ENCODE measurements at places on chromosomes 3 and 15. TPM values are rescaled to one million over a fixed set of nuclear protein-coding genes. Genes with fewer than 3 reads are reported as not detected.

- no peaks in the 10 kb centered on the region for H3K27me3 ChIP-seq
- H3K4me3 ChIP-seq = no peak overlapping the region
- DNase-seq = no peak
- H3K4me1 ChIP-seq = no peaks in the 10 kb centered on the region
- H3K36me3 ChIP-seq = no peaks in the 10 kb centered on the region
Observed at GRCh38 chr15:91407269-91407889, 307.3 kb downstream of the SV2B start.

DNA sequence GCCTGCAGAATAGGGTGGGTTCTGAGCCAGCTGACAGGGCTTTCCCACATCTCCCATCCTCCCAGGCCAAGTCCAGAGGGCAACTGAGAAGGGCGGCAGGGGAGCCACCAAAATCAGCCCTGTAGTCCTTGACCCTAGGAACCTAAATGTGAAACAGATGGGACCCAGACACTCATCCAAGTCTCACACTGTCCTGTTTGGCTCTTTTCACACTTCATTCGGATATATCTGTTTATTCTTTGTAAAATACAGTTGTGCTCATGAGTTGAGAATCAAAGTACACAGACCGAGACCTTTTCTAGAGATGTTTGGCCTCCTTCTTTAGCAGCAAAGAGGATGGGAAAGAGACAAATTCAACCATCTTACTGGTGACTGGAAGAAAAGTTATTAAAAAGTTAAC is 348.4 kb downstream of the MECOM start:
- H3K27me3 ChIP-seq = no peaks in the 10 kb centered on the region
- no peak overlapping the region for H3K27ac ChIP-seq
- H3K36me3 ChIP-seq = no peaks in the 10 kb centered on the region

GRCh38 chr3:81938681-81939080 is 177.2 kb upstream of the GBE1 start:
- no peaks in the 10 kb centered on the region for H3K36me3 ChIP-seq
- H3K4me3 ChIP-seq = no peak overlapping the region
- H3K27me3 ChIP-seq = no peaks in the 10 kb centered on the region
- no peak overlapping the region for H3K27ac ChIP-seq
- no peaks in the 10 kb centered on the region for H3K4me1 ChIP-seq

The SUMF1 gene
- 23.3 TPM for polyA plus RNA-seq

All from aorta (tissue), 5 donors.